ENCODE measurements at places on chromosomes 12 and 14.
A peak's percentile ranks its signal among the peaks of the same experiment; 100 is the strongest.

- DNase-seq = no peak
Observed at GRCh38 chr12:26699237-26699636, 133.8 kb downstream of the ITPR2 start.

DNA sequence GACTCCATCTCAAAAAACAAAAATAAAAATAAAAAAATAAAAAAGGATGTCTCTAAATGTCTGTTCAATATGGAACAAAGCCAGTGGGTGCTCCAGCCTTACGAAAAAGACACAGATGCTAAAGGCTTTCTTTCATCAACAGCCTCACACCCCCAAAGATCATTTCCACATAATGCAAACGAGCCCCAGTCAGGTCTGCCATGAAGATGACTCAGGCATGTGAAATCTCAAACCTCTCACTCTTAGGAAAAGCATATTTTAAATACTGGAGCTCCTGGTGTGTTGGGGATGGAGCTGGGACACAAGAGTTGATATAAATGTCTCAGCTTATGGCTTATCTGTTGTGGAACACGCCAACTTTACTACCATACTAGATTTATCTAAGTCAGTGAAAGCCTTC, 49.9 kb upstream of the PLXNC1 start:
- peak; percentile 42 for DNase-seq

DNA sequence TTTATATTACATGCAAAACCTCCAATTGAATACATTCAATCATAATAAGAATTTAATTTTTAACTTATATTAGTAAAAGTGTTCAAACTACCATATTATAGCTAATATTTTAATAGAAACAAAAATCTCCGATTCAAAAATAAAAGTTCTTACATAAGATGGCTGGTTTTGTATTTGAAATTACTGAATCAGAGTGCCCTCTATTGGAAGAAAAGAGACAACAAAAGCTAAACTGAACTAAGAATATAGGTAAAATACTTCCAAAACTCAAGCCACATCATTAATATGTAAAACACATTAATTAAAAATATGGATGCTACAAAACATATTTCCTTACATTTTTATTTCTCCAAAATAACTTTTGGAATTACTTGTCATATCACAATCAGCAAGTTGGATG, 120.3 kb downstream of the GARIN6 start:
- DNase-seq = peak; percentile 16

DNA sequence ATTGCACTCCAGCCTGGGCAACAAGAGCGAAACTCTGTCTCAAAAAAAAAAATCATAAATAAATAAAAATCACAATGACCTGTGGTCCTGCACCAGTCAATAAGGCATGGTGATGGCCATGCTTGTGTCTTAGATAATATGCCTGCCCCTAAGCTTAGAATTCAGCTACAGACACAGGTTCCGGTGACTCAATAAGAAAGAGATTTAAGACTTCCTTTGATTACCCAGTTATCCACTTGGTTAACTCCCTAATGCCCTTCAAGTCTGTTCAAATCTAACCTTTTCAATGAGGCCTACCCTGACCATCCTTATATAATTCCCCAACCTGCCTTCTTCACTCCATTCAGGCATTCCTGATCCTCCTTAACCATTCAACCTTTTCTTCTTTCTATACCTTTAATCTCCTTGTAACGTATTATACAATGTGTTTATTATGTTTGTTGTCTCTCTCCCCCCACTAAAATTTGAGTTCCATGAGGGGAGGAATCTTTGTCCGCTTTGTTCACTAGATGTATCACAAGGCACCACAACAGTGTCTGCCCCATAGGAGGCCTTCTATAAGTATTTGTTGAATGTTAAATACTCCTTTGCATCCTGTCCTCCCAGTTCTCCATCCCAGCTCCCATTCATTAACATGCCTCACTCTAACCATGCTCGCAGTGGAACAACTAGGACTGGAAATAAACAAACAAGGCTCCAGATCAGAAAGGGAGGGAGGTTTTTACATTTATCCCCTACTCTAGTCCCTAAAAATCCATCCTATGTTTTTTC, 8.9 kb downstream of the MAP4K5 start:
- no peak for DNase-seq

DNA sequence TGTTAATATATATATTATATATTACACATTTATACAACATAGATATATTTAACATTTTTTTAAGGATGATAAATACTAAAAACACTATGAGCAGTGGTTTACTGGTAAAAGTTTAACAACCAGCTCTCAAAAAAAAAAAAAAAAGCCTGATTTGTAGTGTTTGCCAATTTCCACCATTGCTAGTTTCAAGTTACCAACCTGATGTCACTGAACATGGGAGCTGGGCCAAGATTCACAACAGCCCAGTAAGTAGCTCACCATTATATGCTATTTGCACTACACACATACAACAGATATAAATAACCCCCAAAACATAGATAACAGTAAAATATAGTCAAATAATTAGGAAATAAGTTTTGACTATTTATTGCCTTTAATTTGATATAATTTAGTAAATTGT, 28.9 kb upstream of the TMX1 start:
- DNase-seq = peak; percentile 46

GRCh38 chr12:86801439-86801838, 545.2 kb upstream of the MGAT4C start:
- no peak for DNase-seq

- DNase-seq = peak; percentile 82
Observed at GRCh38 chr14:71529848-71530247, 402.4 kb upstream of the RGS6 start.

- no peak for DNase-seq
Observed at GRCh38 chr14:40416565-40416964, 984.3 kb upstream of the FBXO33 start.

GRCh38 chr14:64768401-64769095, 64.3 kb downstream of the PLEKHG3 start:
- DNase-seq = no peak

DNA sequence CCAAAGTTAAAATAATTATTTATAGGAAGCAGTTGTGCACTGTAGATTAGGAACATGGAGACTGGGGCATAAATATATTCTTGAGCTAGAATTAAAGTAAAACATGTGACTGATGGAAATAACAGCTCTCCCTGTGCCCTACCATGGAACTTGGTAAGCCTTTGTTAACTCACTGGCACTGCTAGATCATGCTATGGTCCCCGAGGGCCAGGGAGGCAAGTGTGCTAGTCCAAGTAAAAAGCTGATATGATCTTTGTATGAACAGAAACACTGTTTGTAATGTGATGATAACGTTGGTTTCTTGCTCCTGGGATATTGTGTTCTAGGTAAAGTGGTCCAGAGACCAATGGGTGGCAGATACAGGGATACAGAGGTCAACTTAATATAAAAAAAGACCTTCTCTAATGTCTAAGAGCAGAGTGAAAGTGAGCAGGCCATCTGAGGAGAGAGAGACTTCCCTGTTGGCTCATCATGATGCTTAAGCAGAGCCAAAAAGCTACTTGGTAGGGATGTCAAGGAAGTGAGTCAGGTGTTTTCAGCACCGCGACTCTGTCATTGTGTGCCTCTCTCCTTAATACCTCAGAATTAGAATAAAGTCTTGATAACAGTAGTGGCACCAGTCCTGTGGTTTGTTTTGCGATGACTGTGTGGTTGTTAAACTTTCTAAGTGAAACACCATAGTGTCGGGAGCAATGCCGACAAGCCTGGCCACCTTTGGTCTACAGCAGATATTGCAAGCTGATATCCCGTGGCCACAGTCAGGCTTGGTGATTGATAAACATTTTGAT, 27.6 kb downstream of the BICD1 start:
- peak; percentile 59 for DNase-seq

DNA sequence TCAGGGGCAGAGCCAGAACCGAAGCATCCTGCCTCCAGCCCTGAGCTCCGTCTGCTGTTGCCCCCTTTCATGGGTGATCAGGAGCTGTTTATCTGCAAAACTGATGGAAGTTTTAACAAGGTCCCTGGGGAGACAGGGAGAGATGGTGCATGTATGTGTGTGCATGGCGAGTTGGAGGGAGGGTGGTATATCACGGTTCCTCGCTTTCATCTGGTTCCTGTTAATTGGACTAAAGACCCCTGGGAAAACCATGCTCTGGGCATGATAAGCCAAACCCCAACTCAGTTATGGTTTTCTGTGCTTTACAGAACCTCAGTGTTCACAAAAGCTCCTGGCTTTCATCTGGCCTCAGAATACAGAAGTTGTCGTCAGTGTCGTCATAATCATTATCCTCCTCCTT, 133.6 kb downstream of the KSR2 start:
- DNase-seq = no peak

DNA sequence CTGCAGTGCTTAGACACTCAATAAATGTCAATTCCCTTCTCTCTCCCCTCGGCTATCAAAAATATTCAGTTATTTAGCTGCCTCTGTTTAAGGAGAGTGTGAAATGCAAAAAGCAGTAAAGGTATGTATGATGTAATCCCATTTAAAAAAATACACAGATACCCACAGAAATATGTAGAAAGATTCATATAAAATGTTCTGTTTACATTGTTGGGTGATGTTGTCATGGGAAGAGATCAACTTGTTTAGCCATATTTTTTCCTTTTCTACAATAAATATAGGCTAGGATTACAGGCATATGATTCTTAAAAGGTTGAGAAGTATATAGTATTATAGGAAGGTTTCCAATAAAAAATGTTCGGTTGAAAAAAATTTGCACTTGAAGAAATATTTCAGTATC, 7.8 kb downstream of the PPP2R3C start:
- DNase-seq = no peak

- peak; percentile 12 for DNase-seq
Observed at GRCh38 chr12:113086249-113087164, 30.0 kb downstream of the DTX1 start.

- no peak for DNase-seq
Observed at GRCh38 chr14:103695296-103696069, 19.8 kb downstream of the XRCC3 start.

DNA sequence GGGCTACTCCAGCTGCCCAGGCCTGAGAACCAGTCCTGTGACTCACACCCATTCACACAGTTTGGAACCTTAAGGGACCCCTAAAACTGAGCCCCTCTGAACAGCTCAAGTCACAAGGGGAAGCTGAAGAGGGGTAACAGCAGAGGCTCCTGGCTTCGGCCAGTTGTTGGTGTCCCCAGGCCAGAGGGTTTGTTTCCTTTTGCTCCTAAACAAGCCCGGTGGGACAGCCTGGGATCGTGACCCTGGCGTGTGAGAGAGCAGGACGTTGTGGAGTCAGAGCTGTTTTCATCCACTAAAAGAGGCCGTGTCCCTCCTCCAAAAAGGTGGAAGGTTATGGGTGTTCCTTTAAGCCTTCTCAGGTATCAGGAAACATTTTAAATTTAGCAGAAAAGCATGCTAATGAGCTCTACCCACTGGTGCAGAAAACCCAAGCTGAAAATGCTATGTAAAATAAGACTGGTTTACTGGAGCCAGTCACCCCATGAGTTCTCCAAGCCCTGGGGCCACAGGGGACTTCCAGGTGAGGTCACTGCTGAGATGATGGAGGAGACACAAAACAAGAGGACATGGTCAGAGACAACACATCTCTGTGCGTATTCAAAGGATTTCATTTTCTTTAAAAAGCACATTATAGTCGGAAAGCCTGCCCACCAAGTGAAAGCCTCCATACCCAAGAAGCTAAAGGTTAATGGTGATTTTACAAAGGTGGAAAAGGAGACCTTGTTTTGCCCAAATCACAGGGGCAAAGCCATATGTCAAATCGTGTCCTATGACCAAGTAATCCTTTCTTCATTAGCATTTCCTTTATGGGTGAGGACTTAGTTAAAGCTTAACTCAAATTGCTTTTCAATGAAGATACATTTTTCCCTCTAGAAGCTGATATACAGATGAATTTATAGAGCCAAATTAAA, 14.1 kb downstream of the PRKAB1 start:
- no peak for DNase-seq

DNA sequence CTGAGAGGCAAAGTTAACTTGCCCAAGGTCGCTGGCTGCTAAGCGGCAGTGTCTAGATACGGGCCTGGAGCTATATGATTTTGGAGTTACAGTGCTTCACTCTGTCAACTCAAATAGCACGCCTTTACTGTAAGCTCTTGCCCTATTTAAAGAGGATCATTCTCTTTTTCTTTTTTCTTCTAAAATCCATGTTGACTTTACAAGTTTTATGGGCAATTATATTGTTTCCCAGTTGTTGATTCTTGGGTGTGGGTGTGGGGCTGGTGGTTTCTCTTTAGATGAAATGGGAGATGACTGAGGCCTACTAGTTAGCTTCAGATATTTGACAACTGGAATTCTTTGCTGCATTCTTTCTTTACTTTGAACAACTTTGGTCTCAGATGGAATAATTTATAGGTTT, 70.7 kb downstream of the C12orf75 start:
- no peak for DNase-seq

DNA sequence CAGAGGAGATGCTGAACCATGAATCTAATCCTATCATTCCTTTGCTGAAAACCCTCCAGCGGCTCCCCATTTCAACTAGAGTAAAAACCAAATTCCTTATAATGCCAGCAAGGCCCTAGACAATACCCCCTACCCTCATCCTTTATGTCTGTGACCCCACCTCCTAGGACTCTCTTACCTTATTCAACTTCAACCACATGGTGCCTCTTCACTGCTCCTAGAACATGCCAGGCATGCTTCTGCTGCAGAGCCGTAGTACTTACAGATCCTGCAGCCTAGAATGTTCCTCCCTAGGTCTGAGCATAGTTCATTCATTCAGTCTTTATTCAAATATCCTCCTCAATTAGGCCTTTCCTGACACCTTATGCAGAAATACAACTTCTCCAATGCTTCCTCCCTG, 54.9 kb downstream of the DCAF5 start:
- no peak for DNase-seq

GRCh38 chr12:51377099-51377984, 13.9 kb downstream of the GALNT6 start:
- DNase-seq = no peak

DNA sequence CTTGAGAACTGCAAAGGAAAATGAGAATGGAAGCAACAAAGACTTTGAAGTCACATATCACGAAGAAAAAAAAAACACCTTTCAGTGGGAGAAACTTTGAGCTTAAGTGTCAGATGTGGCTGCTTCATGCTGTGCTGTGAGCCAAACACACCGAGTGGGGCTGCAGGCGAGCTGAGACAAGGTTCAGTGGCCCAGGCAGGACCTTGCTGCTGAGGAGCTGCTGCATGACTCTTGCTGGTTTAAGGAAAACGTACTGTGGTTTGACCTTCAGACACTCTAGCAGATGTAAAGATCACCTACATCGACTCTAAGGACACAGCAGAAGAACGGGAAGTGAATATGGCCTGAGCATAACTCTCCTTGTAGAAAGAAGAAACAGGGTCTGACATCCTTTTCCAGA, 118.1 kb upstream of the OR4E1 start:
- no peak for DNase-seq

GRCh38 chr14:78450669-78451318, 280.6 kb downstream of the NRXN3 start:
- DNase-seq = no peak

- peak; percentile 43 for DNase-seq
Observed at GRCh38 chr14:85576848-85577542, 47.1 kb downstream of the FLRT2 start.

GRCh38 chr14:97381309-97381708, 584.1 kb downstream of the VRK1 start:
- no peak for DNase-seq

GRCh38 chr12:57822392-57823130, 4.0 kb upstream of the AVIL start:
- DNase-seq = no peak

- DNase-seq = peak; percentile 15
Observed at GRCh38 chr12:78697817-78698415, 166.7 kb upstream of the SYT1 start.

- no peak for DNase-seq
Observed at GRCh38 chr14:104131968-104132732, 6.2 kb upstream of the KIF26A start.

Data from RPMI7951 (cell line).